ENCODE measurements at places on chromosomes 4 and X. TPM values are rescaled to one million over a fixed set of nuclear protein-coding genes. Genes with fewer than 3 reads are reported as not detected.

ZMAT1 gene
- total RNA-seq, result 0.65 TPM

SOWAHD gene
- total RNA-seq, result not detected

TMPRSS11D gene
- under 0.01 TPM for total RNA-seq

ACE2 gene
- total RNA-seq, result not detected

- DNase-seq, result no peak
Measured at GRCh38 chr4:112110059-112110425, 35.2 kb upstream of the FAM241A start.

DNA sequence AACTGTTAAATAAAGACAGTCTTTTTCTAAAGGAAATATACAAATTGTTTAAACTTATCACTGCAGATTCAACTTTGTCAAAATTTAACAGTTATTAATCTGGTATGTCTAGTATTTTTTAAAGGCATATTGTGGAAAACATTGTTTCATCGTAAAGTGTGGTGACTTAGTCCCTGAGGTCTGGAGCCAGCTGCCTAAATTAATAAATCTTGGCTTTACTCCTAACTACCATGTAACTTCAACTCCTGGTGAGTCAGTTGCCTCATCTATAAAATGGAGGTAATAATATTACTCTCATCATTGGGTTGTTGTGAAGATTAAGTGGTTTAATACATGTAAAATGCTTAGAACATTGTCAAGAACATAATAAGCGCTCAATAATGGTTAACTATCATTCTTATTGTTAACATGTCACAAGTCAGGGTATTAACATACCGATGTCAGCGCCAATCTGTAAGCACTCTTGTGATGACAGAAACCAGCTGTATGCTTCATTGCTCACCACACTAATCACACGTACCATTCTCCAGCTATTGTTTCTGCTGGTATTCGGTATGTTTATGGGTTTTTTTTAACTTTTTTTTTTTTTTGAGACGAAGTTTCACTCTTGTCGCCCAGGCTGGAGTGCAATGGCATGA, 14.1 kb upstream of the SMIM43 start:
- DNase-seq, result no peak

DNA sequence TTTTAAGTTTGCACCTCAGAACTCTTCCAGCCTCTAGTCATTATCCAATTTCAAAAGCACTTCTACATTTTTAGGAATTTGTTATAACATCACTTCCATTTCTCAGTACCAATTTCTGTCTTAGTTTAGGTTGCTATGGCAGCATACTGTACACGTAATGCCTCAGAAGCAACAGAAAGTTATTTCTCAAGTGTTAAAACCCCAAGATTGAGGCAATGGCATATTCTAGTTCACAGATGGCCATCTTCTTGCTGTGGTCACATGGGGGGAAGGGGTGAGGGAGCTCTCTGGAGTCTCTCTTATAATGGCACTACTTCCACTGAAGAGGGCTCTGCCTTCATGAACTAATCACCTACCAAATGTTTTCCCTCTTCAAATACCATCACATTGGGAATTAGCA, 220.3 kb upstream of the CTSO start:
- DNase-seq, result no peak

DNA sequence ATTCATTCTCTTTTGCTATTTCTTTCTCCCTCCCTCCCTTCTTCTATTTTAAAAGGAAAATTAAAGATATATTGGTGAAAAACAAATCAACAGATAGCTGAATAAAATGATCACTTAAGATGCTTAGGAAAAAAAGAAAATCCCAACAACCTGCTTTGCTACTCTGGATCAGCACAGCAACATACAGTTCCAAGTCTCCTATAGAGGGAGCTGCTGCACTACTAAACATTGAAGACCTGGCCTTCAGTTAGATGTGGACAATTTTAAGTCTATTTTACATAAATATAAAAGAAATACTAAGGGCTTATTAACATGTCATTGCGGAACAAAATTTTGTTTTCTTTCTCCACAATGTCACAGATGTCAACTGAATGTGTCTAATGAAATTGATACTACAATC, 226.4 kb downstream of the MAGEB5 start:
- peak; percentile 38 for DNase-seq

All from lung microvascular endothelial cell (primary cell).